Thymus (tissue), 14 donors: ENCODE measurements at places on chromosomes 12 and 14. TPM values are rescaled to one million over a fixed set of nuclear protein-coding genes. Genes with fewer than 3 reads are reported as not detected.

DNA sequence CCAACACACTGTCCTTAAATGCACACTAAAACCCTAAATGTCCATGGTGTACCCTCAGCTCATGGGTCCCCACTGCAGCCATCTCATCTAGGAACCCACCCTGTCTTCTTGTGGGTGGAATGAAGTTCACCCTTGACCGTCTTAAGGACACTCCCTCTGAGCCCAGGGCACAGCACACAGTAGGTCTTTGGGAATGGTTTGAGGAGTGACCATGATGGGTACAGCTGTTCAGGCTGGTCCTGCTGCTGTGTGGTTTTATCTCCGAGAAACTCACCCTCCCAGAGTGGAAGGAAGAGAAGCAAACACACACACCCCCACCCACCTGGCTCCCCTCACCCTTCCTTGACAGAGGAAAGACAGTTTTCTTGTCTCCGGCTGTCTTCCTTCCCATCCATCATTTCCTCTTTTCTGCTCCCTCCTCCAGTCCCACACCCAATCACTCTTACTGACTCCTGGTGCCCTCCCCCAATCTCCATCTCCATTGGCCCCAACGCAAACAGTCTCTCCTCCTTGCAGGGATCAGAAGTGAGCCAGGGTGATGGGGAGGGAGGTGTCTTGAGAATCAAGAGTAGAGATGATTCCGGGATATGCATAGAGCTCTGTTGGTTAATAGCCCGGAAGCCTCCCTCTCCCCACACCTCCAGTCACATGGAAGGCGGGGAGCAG is 105.9 kb upstream of the LHX5 start:
- H3K4me1 ChIP-seq, result no peaks in the 10 kb centered on the region
- H3K36me3 ChIP-seq, result no peaks in the 10 kb centered on the region
- no peak for DNase-seq
- no peaks in the 10 kb centered on the region for H3K27me3 ChIP-seq

DNA sequence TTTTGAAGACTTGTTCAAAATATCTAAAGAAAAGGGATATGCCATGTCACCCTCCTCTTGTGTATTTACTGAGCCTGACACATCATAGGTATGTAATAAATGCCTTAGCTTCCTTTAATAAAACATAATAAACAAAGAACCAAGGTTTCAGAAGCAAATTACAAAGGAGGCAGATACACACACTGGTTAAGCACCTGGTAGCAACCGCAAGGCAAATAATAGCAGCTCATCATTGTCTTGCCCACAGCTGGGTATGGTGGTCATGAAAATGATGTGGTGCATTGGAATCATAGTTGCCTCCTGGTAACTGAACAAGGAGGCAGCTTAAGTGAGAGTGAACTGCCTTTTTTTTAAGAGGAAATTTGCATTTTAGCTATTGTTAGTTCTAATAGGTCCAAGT is 39.0 kb downstream of the PAX9 start:
- no peak for DNase-seq
- no peaks in the 10 kb centered on the region for H3K27me3 ChIP-seq
- no peaks in the 10 kb centered on the region for H3K4me1 ChIP-seq
- no peak overlapping the region for H3K27ac ChIP-seq

DNA sequence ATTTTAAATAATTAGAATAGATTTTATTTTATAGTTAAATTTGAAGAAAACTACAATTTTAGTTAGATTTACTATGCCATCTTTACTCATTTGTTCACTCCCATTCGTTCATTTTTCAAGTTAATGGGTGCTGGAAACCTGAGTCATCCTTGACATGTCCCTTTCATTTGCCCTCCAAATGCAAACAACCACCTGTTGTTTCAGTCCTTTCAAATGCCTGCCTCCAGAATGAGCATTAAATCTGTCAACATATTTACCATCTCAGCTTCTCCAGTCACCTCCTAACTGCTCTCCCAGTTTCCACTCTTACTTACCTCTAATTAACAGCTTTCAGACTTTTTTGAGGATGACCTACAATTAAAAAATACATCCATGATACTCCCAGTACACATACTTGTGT is 375.5 kb downstream of the RAD51B start:
- H3K4me3 ChIP-seq, result no peak overlapping the region
- DNase-seq, result no peak

Gene TMPO
- 271 TPM for total RNA-seq
